Naive thymus-derived CD8-positive, alpha-beta T cell (primary cell): ENCODE measurements at places on chromosomes 13 and 19. TPM values are rescaled to one million over a fixed set of nuclear protein-coding genes. Genes with fewer than 3 reads are reported as not detected.

DNA sequence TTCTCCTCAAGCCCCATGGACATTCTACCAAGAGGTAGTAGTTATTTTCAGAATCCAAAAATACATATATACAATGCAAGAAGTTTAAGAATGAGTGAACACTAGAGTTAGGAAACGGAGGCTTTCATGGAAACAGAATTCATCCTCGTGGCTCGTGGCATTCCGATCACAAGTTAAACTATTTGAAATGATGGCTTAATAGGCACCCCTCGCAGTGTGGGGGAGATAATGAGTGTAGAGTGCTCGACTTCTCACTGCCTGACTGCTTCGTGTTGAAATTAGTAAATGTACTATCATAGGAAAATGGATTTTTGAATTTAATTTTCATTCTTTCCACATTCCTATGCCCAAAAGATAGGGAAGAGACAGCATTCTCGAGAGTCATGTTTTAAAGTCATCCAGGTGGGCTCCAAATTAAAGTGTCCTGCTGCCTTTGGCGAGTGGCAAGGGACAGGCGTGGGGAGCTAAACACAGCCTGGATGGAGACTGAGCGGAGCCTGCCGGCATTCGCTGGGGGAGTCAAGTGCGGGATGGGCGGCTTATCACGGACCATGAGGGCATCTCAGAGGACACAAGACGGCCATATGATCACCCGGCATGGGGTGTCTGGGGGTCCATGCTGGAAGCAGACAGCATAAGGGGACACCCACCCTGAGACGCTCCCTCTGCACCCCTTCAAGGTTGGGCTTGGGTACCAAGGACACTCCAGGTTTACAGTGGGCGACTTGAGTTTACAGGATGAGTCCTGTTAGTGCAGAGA, 165.2 kb downstream of the TEX29 start:
- no peak for DNase-seq
- H3K4me3 ChIP-seq: no peak overlapping the region
- H3K27ac ChIP-seq: no peak overlapping the region
- no peaks in the 10 kb centered on the region for H3K36me3 ChIP-seq
- no peaks in the 10 kb centered on the region for H3K4me1 ChIP-seq

DNA sequence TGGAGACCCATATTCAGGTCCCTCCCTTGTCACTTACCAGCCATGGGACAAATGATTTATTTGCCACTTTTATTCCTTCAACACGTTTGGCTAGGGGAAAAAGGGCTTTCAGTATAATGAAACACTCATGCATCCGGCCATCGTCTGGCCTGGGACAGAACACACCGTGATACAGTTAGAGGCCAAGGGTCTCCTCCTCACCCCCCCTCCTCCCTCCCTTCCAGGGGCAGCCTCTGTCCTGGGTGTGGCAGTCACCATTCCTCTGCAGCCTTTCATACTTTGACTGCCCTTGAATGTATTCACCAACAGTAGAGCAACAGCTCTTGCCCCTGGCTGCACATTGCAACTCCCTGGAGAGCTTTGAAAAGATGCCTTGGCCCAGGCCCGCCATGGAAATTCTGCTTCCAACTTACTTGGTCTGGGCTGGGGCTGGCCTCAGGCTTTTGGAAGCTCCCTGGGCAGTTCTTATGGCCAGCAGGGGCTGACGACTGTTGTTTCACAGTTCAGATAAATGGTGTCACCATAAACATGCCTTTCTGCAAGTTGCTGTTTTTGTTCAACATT, 3.0 kb downstream of the PAK4 start:
- peak overlapping the region; percentile 12 for H3K27ac ChIP-seq
- H3K27me3 ChIP-seq: no peaks in the 10 kb centered on the region
- H3K4me1 ChIP-seq: peaks cover 59% of the 10 kb centered on the region
- H3K4me3 ChIP-seq: no peak overlapping the region

- peaks cover 8% of the 10 kb centered on the region for H3K36me3 ChIP-seq
- peak within 1 kb of the TSS; percentile 92 for H3K27ac ChIP-seq
- peaks cover 11% of the 10 kb centered on the region for H3K27me3 ChIP-seq
- H3K4me1 ChIP-seq: peaks cover 37% of the 10 kb centered on the region
Measured at GRCh38 chr19:45498411-45499195, at the start of gene PPM1N. Gene PPM1N, plus strand, starts transcription at chr19:45498443. Its CDS starts 30 bp downstream, at chr19:45498473.

DNA sequence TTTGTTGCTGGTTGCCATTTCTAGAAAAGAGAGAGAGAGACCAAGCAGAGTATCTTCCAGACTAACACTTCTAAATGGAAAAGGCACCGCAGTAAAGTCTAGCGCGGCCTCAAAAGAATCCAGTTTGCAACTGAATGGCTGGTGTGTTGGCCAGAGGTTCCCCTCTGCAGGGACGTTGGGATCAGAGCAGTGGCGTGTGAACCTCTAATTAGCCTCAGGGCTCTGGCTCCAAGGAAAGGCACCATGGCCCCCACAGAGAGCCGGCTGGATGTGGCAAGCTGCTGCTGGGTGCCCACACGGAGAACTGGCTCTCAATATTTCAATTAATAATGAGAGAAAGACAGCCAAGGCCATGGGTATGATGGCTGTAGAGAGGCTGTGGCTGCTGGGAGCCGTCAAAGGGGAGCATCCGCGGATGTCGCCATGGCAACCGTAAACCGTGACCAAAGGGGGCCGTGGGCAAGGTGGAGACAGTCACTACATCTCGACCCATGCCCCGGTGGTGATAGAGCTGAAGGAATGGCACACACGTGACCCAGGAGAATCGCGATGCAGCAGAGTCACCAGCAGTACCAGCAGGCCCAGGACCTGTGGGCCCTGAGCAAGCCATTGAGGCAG, 9.5 kb downstream of the VSTM2B start:
- no peaks in the 10 kb centered on the region for H3K36me3 ChIP-seq
- H3K27me3 ChIP-seq: peaks cover 65% of the 10 kb centered on the region
- H3K27ac ChIP-seq: no peak overlapping the region
- DNase-seq: no peak
- peaks cover 4% of the 10 kb centered on the region for H3K4me1 ChIP-seq

DNA sequence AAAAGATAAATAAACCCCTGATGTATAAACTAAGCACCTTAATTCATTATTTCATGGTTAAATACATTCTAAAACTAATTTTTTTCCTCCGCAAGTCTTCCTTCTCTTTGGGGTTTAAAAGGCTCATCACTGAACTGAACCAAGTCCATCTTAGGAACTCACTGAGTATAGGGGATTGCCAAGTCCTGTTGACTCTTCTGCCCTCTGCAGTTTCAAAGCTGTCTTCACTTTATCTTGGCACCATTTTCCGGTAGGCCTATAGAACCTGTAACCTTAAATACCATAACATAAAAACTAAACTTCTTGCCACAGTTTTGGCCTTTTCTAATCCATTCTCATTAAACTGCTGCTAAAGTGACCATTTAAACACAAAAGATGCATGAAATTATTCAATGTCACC, 66.5 kb upstream of the USPL1 start:
- no peaks in the 10 kb centered on the region for H3K27me3 ChIP-seq

Gene TMIGD2
- polyA plus RNA-seq: 96.5 TPM

- no peaks in the 10 kb centered on the region for H3K36me3 ChIP-seq
- H3K27me3 ChIP-seq: peaks cover 18% of the 10 kb centered on the region
- H3K27ac ChIP-seq: no peak overlapping the region
Measured at GRCh38 chr19:42380155-42380554, 9.9 kb downstream of the CNFN start.

Gene KL
- not detected for polyA plus RNA-seq

Gene SELENOV
- polyA plus RNA-seq: not detected

DNA sequence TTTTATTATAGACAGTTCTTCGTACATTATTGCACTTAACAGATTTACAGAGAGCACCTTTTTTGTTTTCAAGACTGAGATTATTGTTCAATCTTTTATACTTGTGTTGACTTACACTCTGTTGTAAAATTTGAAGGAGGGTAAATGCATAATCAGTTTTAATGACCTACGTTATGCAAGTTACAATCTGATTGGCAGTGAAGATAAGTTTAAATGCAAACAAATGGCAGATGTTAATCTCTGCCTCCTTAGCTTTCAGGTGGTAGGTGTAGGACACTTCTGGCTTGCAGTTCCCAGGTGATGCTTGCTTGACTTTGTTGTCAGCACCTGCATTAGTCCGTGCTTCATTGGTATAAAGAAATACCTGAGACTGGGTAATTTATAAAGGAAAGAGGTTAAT, 424.9 kb downstream of the FGF9 start:
- DNase-seq: no peak
- no peak overlapping the region for H3K4me3 ChIP-seq
- H3K27me3 ChIP-seq: peaks cover 1% of the 10 kb centered on the region
- H3K27ac ChIP-seq: no peak overlapping the region
- no peaks in the 10 kb centered on the region for H3K4me1 ChIP-seq

Gene NOVA2
- not detected for polyA plus RNA-seq

- no peak overlapping the region for H3K27ac ChIP-seq
- H3K27me3 ChIP-seq: peaks cover 34% of the 10 kb centered on the region
- DNase-seq: no peak
- peaks cover 5% of the 10 kb centered on the region for H3K36me3 ChIP-seq
- peaks cover 31% of the 10 kb centered on the region for H3K4me1 ChIP-seq
- H3K4me3 ChIP-seq: peak overlapping the region; percentile 72
Measured at GRCh38 chr19:5339950-5340636, 519 bp downstream of the PTPRS start.

- H3K4me1 ChIP-seq: no peaks in the 10 kb centered on the region
- H3K27ac ChIP-seq: no peak overlapping the region
- no peaks in the 10 kb centered on the region for H3K36me3 ChIP-seq
- no peak overlapping the region for H3K4me3 ChIP-seq
Measured at GRCh38 chr13:79541426-79542049, 60.6 kb downstream of the NDFIP2 start.

GRCh38 chr19:48970923-48971395, 5.8 kb downstream of the FTL start:
- no peaks in the 10 kb centered on the region for H3K36me3 ChIP-seq
- no peak overlapping the region for H3K4me3 ChIP-seq
- no peak overlapping the region for H3K27ac ChIP-seq
- no peaks in the 10 kb centered on the region for H3K27me3 ChIP-seq
- H3K4me1 ChIP-seq: peaks cover 2% of the 10 kb centered on the region

DNA sequence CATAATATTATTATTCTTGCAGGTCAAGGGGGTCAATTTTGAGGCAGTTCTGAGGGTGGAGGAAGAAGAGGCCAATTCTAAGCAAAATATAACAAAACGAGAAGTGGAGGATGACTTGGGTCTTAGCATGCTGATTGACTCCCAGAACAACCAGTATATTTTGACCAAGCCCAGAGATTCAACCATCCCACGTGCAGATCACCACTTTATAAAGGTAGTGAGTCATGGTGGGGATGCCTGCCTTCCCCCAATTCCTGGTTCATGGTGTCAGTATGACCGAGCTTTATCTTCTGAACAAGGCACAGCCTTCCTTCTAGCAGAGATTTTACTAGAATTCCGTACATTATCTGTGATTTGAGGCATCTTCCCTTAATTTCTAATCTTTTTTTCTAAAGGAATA, 9.4 kb upstream of the DCUN1D2 start:
- no peaks in the 10 kb centered on the region for H3K36me3 ChIP-seq
- no peak overlapping the region for H3K27ac ChIP-seq
- peaks cover 15% of the 10 kb centered on the region for H3K4me1 ChIP-seq
- no peak for DNase-seq
- H3K27me3 ChIP-seq: no peaks in the 10 kb centered on the region
- no peak overlapping the region for H3K4me3 ChIP-seq

DNA sequence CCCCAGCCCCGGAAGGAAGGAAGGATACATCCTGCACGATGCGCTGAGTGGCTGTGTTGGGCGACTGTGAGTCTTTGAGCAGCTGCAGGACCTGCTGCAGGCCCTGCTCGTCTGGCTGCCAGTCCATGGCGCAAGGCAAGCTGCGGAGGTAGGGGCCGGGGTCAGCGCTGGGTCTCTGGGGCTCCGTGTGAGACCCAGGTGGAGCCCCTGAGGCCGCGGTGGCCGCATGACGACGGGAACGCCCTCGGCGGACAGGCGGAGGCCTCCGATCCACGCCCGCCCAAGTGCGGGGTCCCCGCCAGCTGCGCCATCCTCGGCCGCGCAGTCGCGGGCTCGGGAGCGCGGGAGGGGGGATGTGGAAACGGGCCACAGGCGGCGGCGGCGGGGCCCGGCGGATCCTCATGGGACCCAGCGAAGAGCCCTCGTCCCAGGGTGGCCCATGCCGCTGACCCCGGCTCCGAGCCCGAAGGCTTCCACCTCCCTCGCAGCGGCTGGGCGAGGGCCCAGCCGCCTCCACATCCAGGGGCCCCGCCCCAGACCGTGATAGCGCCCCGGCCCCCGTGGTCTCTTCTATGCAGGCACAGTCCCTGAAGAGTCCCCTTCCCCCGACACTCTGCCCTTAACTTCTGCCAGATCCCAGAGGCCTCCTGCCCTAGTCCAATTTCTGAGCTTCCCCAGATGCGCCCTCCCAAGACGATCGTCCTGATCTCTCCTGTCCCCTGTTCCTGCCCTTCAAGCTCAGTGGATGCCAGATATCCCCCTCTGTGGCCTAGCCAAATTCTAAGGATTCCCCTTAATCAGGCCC, 2.7 kb downstream of the TNPO2 start:
- H3K27me3 ChIP-seq: no peaks in the 10 kb centered on the region
- peak overlapping the region; percentile 96 for H3K4me3 ChIP-seq
- peaks cover 51% of the 10 kb centered on the region for H3K4me1 ChIP-seq

DNA sequence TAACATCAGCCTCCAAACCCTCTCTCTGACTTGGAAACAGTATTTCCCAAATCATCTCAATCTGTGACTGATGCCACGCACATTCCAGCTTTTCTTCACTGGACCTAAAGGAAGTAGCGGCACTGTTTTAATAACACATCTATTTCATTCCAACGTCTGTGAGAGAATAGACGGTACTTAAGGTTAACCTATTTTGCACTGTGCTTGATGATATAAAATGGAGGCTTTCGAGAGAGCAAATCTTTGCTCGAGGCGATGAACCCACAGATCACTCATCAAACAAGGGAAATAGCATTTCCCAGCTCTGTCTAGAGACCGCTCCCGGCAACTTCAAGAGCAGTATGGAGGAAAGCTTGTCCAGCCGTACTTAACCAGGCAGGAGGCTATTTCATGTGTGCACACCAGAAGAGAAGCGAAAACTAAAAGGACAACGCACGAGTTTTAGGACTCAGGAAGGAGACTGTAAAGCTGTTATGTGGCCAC, 2.9 kb downstream of the UBL3 start:
- H3K36me3 ChIP-seq: no peaks in the 10 kb centered on the region
- H3K4me1 ChIP-seq: peaks cover 50% of the 10 kb centered on the region
- H3K27me3 ChIP-seq: no peaks in the 10 kb centered on the region
- H3K4me3 ChIP-seq: peak overlapping the region; percentile 95
- DNase-seq: peak; percentile 2

GRCh38 chr19:16382775-16383543, 58.3 kb downstream of the KLF2 start:
- peak; percentile 78 for DNase-seq
- peak overlapping the region; percentile 72 for H3K4me3 ChIP-seq
- H3K36me3 ChIP-seq: peaks cover 28% of the 10 kb centered on the region

GRCh38 chr13:44334751-44335150, 38.9 kb upstream of the SERP2 start:
- H3K4me3 ChIP-seq: no peak overlapping the region
- no peak for DNase-seq
- no peak overlapping the region for H3K27ac ChIP-seq
- no peaks in the 10 kb centered on the region for H3K36me3 ChIP-seq
- H3K27me3 ChIP-seq: no peaks in the 10 kb centered on the region

DNA sequence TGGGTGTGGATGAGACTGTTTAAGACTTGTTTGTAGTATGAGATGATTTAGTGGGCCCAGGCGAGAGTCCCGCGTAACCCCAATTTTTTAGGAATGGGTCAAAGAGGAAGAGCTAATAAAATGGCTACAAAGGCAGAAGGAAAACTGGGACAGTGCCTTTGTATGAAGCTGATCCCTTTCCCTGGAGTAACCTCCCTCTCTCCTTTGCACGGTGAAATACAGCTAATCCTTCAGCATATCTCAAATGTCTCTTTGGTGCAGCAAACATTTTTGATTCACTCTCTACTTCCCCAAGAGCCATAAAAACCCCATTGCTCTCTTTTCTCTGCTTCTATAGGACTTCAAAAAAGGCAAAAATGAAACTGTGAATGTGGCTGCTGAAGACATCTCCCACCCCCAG, 473.8 kb downstream of the KLF5 start:
- no peaks in the 10 kb centered on the region for H3K4me1 ChIP-seq
- H3K36me3 ChIP-seq: no peaks in the 10 kb centered on the region
- no peaks in the 10 kb centered on the region for H3K27me3 ChIP-seq
- H3K27ac ChIP-seq: no peak overlapping the region

Gene NCCRP1
- not detected for polyA plus RNA-seq
